NCI-H748 treated with DMSO at 0.1 percent for 48 hours (cell line): ENCODE measurements at places on chromosomes 1 and 21.

GRCh38 chr1:36737038-36737555, 254.4 kb upstream of the CSF3R start:
- DNase-seq, result no peak

DNA sequence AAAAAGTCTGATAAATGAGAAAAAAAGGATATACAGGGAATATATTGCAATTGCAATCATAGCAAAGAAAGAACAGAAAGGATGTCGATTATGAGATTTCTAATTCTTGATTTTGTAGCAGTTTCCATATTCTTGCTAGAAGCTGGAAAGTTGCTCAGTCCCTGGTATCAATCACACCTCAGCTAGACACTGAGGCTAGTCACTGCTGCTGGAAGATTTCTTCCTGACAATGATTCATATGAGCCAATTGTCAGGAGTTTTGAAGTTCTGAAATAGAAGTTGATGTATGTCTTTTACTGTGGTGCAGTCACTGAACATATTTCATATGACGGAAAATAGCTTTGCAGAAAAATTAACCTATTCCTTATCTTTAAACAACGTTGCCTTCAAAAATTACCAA, 208.4 kb upstream of the C1orf105 start:
- DNase-seq, result no peak

GRCh38 chr1:230797942-230798365, 50.8 kb downstream of the CAPN9 start:
- no peak for DNase-seq

- DNase-seq, result no peak
Measured at GRCh38 chr1:232596666-232597303, 33.1 kb downstream of the SIPA1L2 start.
